ENCODE measurements at places on chromosomes 12 and 14.

DNA sequence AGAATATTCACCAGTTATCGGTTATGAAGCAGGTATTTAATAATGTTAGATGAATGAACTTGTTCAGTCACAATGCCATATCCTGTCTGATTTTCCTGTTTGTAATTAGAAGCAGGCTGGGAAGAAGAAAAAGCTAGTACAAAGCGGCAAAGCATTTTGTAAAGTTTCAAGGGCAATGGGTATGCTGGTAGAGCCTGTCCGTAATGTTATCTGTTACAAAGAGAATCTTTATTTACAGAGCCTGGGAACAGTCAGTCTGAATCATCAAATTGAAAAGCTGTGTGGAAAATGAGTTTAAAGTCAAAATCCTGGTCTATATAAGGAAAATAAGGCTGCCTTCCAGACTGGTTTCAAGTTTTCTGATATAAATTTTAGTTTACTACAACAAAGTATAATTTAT is 40.5 kb downstream of the PARP11 start:
- no peak for DNase-seq

- no peak for DNase-seq
Observed at GRCh38 chr14:104100171-104101085, 14.9 kb downstream of the ASPG start.

DNA sequence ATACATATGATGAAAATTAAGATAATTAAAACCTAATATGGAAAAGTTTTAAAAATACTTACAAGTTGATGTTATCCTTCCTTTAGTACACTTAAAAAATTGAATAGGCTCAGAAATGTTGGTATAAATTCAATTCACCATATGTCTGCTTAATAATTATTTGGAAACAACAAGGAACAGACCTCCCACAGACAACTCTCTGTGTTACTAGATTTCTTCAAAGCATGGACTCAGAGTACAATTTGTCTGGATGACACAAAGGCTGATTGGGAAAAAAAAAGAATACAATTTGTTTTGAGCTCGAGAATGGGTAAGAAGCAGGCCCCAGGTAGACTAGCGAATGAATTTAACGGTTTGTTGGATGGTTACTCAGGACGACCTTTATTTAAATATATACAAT is 48.9 kb upstream of the BTG1 start:
- no peak for DNase-seq

GRCh38 chr12:45613296-45613695 is 116.2 kb upstream of the ARID2 start:
- no peak for DNase-seq

GRCh38 chr12:65951697-65952096 is 127.4 kb downstream of the HMGA2 start:
- DNase-seq: no peak

DNA sequence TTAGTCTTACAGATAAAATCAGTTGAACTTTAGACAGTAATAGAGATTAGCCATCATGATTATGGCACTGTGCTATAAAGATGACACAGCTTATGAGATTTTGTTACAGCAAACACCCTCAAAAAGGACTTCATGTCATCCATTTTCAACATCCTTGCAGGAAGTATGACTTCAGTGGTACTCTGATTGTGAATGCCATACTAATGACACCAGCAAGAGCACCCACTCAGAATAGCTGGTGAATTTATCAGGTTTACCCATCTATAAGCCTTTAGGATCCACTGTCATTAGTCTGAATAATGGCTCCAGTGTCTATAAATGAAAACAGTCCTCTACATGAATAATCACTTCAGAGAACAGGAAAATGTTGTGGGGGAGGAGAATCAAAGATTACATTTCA is 615.2 kb downstream of the RPS29 start:
- DNase-seq: no peak

GRCh38 chr12:13530966-13531365 is 334.4 kb downstream of the EMP1 start:
- DNase-seq: no peak

GRCh38 chr12:21370845-21371449 is 1.8 kb upstream of the IAPP start:
- DNase-seq: peak; percentile 40

GRCh38 chr14:20836668-20837338 is 34.2 kb upstream of the RNASE1 start:
- no peak for DNase-seq

DNA sequence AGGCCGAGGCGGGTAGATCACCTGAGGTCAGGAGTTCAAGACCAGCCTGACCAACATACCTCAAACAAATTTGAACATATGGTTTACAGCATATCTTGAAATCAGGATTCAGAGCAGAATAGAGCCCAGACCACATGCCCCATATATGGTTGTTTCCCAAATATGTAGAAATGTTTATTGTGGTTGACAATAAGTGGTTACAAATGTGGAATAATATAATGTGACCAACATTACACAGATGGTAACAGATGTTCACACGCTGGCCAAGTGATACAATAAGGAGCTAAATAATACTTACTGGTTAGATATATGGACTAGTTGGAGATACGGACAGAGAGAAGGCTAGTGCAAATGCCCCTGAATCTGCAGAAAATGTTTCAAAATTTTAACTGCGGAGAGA is 85.3 kb downstream of the MAPKAPK5 start:
- no peak for DNase-seq

GRCh38 chr12:121577443-121578180 is 3.2 kb downstream of the KDM2B start:
- no peak for DNase-seq

GRCh38 chr14:30569216-30569902 is 10.4 kb downstream of the G2E3 start:
- DNase-seq: no peak

GRCh38 chr12:32257695-32258496 is 141.5 kb upstream of the FGD4 start:
- DNase-seq: no peak

GRCh38 chr12:51898937-51899336 is 8.4 kb upstream of the ACVRL1 start:
- DNase-seq: no peak

DNA sequence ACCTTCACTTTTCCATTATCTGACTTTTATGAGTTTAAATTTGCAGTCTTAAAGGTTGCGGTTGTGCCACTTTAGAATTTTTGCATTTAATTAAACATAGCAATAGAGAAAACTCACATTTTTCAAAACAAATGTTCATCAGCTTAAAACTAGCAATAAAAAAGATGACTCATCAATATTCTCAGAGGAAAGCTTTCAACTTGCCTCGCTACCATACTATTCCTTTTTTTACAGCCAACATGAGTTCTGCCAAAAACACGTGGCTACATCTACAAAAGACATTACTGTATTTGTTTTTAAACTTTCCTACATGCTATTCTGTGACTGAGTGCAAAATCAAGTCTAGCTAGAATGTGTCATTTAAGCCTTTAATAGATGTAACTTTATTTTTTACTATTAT is 497.1 kb downstream of the RPS29 start:
- no peak for DNase-seq

- DNase-seq: peak; percentile 71
Observed at GRCh38 chr14:45252366-45253069, 484 bp downstream of the MIS18BP1 start.

DNA sequence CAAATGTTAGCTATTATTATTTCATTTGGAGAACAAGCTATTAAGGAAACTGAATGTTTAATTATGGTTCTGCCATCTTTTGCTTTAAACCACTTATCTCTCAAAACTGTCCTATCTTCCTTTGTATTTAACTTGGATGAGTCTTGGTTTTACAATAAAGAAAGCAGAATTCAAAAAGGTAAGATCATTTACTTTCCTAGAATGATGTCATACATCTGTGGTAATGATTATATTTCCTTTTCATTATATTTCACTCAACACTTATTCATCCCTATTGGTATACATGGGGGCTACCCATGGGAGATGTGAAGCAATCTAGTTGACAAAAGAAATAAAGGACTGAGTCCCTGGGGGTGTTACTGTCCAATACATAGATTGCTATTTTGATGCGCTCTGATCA is 456.7 kb downstream of the ZFP36L1 start:
- DNase-seq: no peak

DNA sequence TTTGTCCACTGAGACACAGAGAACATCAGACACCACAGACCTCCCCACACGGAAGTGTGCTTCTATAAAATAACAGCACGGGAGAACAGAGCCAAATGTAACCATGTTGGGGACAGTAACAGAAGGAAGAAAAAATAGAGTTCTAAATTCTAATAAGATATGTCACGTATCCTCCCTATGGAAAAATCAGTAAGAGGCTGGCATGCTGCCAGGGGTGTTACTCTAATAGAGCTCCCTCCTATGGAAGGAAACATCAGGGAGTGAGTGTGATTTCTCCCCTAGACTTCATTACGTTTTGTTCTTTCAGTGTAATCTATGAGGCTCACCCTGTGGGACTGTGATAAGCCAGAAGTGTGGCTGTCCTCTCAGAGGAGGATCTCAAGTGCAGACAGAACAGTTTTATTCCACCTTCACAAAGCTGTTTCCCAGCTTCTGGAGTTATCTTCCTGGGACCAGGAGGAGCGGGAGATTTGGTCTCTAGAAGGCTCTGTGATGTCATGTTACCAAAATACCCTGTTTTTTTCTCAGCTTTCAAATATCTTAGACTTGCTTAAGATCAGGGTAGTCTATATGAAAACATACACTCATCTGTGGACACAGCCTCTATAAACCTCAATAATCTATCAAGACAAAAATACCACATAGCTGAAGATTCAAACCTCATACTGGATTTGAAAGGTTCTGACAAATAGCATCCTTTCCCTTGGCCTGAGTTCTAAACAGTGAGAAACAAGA is 69.3 kb downstream of the ZFC3H1 start:
- DNase-seq: peak; percentile 41

- DNase-seq: peak; percentile 57
Observed at GRCh38 chr12:121465921-121466793, 66.2 kb downstream of the RNF34 start.

- no peak for DNase-seq
Observed at GRCh38 chr14:62692490-62693106, 352.7 kb downstream of the KCNH5 start.

GRCh38 chr12:107372229-107372658 is 278.9 kb upstream of the CRY1 start:
- DNase-seq: no peak

DNA sequence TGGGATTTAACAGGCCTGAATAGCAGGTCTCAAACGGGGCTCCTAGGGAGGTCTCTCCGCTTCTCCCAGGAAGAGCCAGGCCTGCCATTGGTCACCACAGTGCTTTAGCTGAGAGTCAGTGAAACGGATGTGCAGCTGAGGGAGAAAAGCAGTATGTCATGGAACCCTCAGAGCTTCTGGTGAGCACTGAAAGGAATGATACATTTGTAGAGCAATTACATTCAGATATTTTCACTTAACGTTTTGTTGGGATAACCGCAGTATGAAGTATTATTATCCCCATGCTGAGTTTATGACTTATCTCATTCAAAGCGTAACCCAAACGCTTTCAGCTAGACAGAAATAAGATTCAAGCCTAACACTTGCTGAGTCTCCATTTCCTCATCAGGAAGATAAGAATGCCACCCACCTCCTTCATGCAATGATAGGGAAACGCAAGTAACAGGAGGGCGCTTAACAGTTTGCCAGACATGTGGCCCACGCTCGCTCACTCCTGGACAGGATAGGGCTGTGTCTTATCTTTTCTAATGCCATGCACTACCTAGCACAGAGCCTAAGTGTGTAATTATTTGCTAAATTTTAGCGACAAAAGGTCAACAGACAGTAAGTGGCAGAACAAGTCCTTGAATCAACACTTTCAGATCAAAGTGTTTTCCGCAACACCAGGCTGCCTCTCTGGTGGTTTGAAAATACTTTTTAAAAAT is 28.2 kb downstream of the DAD1 start:
- DNase-seq: no peak

GRCh38 chr14:56562883-56563282 is 16.7 kb upstream of the TMEM260 start:
- no peak for DNase-seq

DNA sequence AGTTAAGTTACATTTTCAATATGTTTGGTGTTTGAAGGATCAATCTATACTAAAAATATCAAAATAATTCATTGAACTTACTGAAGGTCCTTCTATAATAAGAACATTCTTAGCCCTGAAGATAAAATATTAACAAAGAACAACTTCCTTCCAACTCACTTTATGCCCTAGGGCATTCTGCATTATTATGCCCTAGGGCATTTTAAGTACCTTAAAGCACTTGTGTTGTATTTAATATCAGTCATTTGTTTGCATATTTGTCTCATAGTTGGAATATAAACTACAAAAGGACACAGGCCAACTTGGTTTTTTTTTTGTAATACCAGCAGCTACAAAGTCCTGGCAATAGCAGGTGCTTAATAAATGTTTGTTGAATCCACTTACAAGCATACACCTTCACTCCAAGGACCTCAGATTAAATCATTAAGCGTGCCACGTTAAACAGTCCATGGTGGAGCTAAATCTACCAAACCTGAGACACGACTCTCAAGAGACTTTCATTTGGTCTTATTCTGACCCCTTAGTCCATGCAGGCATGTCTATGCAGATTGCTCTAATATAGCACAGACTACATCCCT is 50.7 kb downstream of the EPS8 start:
- no peak for DNase-seq

GRCh38 chr14:89032086-89032649 is 207.7 kb downstream of the TTC8 start:
- no peak for DNase-seq

DNA sequence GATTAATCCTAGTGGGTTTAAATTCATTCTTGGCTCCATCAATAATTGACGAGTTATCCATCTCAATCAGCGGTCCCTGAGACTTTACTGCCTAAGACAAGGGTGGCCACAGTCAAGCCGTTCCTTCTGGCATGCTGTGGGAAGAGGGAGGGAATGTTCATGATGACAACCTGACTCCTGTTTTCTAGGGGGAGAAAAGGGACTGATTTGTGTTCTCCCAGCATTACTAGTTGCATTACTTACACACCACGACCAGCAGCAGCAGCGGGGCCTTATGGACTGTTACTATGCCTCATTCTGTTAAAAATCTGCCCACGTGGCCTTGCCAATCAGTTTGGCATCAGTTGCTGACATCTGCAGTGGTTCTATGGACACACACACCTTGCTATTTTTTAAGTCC is 29.9 kb downstream of the PLEKHG7 start:
- DNase-seq: no peak

DNA sequence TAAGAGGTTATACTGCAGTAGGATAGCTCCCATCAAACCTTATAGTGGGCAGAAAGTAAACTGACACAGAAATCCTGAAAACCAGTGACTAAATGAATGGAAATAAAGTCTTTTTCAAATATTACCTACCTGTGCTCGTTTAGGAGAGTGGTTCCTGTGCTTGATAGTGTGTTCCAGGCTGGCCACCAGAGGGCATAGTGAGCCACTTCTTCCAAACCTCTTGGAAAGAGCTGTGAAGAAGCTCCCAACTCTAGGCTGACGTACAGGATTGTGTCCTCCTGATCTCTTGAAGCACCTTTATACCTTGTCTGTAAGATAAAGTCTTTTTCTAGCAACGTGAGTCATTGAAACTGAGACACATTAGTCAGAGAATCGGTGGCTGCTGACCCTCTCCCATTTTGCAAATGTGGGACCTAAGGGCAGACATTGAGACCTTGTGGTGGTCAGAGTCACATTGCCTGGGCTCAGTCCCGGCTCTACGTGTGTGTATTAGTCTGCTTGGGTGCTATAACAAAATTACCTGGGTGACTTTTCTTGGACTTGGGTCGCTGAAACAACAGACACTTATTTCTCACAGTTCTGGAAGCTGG is 17.6 kb downstream of the TDP1 start:
- DNase-seq: peak; percentile 76

Data from NCI-H2171 treated with DMSO at 0.1 percent for 48 hours (cell line).